ENCODE measurements at places on chromosomes 1 and 21. TPM values are rescaled to one million over a fixed set of nuclear protein-coding genes. Genes with fewer than 3 reads are reported as not detected.

GRCh38 chr1:214281720-214282629, 1.0 kb downstream of the SMYD2 start:
- H3K36me3 ChIP-seq = no peaks in the 10 kb centered on the region
- H3K27me3 ChIP-seq = no peaks in the 10 kb centered on the region
- peaks cover 11% of the 10 kb centered on the region for H3K4me1 ChIP-seq
- peak overlapping the region; percentile 79 for H3K4me3 ChIP-seq
- peak; percentile 54 for DNase-seq

Gene NEGR1
- total RNA-seq = 7.4 TPM

- no peak overlapping the region for H3K27ac ChIP-seq
- no peak overlapping the region for H3K4me3 ChIP-seq
- no peaks in the 10 kb centered on the region for H3K27me3 ChIP-seq
- DNase-seq = no peak
- H3K36me3 ChIP-seq = peaks cover 7% of the 10 kb centered on the region
Measured at GRCh38 chr1:214331827-214332423, 51.0 kb downstream of the SMYD2 start.

Gene PARS2
- 4.8 TPM for total RNA-seq

DNA sequence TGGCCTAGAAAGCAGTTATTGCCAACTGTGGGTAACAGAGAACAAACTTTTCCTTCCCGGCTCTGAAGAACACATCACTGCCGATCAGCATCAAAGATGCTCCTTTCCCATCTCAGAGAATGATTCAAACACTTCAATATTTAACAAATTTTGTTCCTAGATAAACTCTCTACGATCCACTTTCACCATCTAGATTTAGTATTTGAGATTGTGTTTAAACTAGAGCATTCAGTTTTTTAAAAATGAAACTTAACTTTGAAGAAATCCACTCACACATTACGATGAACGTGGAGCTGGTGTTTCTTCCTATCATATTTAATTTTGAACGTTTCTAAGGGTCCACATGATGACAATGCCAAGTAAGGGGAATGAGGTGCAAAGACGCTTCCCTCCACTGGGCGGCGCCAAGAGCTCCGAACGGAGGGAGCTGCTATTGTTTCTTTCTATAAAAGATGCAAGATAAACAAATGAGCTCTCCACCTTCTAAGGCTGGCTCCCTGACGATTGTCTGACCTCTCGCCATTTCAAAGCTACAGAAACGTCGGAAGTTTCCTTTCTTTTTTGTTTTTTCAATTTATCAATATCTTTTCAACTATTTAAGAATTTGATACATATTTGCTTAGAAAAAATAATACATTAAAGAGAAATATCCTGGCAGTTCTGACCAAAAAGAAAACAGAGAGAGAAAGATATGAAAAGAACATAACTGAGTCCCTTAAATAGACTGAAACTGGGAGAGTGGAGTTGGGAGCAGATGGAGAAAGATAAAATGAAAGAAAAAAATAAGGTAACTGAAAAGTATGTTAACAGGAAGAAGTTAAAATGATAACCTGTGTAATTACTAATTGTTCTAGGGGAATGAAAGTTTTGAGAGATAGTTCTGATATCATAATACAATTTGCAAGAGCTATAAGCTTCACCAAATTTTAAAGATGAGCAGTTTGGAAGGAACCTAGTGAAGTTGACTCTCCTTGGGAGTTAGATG, 4.4 kb upstream of the BARHL2 start:
- H3K4me1 ChIP-seq = no peaks in the 10 kb centered on the region
- peak; percentile 8 for DNase-seq
- no peaks in the 10 kb centered on the region for H3K36me3 ChIP-seq
- no peak overlapping the region for H3K4me3 ChIP-seq
- no peak overlapping the region for H3K27ac ChIP-seq

GRCh38 chr1:203512517-203512847, 18.5 kb downstream of the OPTC start:
- H3K4me1 ChIP-seq = peaks cover 45% of the 10 kb centered on the region
- peak overlapping the region; percentile 98 for H3K27ac ChIP-seq
- H3K27me3 ChIP-seq = no peaks in the 10 kb centered on the region
- H3K4me3 ChIP-seq = no peak overlapping the region

GRCh38 chr1:184535191-184535970, 148.6 kb downstream of the C1orf21 start:
- no peak overlapping the region for H3K4me3 ChIP-seq
- peak; percentile 10 for DNase-seq
- no peaks in the 10 kb centered on the region for H3K27me3 ChIP-seq
- H3K27ac ChIP-seq = no peak overlapping the region
- no peaks in the 10 kb centered on the region for H3K36me3 ChIP-seq

DNA sequence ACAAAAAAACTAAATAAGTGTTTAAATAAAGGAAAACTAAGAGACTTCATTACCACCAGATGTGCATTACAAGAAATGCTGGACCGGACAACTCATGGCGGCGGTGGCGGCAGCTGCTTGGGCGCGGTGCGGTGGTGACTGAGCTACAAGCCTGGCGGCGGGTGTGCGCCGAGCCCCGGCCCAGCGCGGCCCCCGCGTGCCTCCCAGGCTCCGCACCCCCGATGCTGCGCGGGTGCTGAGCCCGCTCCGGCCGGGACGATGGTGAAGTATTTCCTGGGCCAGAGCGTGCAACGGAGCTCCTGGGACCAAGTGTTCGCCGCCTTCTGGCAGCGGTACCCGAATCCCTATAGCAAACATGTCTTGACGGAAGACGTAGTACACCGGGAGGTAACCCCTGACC, 52.2 kb upstream of the RCOR3 start:
- H3K36me3 ChIP-seq = no peaks in the 10 kb centered on the region
- no peak overlapping the region for H3K4me3 ChIP-seq
- no peak for DNase-seq
- no peaks in the 10 kb centered on the region for H3K27me3 ChIP-seq
- no peak overlapping the region for H3K27ac ChIP-seq
- no peaks in the 10 kb centered on the region for H3K4me1 ChIP-seq

GRCh38 chr1:102262994-102263393, 266.3 kb upstream of the OLFM3 start:
- H3K36me3 ChIP-seq = no peaks in the 10 kb centered on the region
- no peak overlapping the region for H3K4me3 ChIP-seq
- no peaks in the 10 kb centered on the region for H3K4me1 ChIP-seq
- H3K27ac ChIP-seq = no peak overlapping the region

- H3K4me1 ChIP-seq = no peaks in the 10 kb centered on the region
- peak; percentile 11 for DNase-seq
- H3K36me3 ChIP-seq = peaks cover 3% of the 10 kb centered on the region
Measured at GRCh38 chr1:17661546-17662157, 93.5 kb upstream of the ACTL8 start.

DNA sequence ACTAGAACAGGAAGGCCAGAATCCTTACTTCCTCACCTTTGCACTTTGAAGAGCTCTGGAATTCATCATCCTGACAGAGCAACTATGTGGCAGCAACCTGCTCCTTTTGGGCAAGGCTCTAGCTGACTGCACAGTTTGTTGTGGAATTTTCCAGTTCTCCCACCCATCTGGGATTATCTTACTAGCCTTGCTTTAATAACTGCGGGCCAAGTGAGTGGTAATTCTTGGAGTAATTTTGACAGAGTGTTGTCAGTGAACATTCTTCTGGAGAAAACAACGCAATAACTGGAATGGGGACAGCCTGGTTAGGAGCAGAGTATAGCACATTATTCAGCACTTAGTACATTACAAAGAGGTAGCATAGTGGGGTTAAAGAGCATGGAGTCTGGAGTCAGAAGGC, 75.3 kb downstream of the NTMT2 start:
- no peak for DNase-seq
- H3K36me3 ChIP-seq = no peaks in the 10 kb centered on the region
- no peaks in the 10 kb centered on the region for H3K27me3 ChIP-seq
- no peak overlapping the region for H3K27ac ChIP-seq
- no peaks in the 10 kb centered on the region for H3K4me1 ChIP-seq
- H3K4me3 ChIP-seq = no peak overlapping the region

DNA sequence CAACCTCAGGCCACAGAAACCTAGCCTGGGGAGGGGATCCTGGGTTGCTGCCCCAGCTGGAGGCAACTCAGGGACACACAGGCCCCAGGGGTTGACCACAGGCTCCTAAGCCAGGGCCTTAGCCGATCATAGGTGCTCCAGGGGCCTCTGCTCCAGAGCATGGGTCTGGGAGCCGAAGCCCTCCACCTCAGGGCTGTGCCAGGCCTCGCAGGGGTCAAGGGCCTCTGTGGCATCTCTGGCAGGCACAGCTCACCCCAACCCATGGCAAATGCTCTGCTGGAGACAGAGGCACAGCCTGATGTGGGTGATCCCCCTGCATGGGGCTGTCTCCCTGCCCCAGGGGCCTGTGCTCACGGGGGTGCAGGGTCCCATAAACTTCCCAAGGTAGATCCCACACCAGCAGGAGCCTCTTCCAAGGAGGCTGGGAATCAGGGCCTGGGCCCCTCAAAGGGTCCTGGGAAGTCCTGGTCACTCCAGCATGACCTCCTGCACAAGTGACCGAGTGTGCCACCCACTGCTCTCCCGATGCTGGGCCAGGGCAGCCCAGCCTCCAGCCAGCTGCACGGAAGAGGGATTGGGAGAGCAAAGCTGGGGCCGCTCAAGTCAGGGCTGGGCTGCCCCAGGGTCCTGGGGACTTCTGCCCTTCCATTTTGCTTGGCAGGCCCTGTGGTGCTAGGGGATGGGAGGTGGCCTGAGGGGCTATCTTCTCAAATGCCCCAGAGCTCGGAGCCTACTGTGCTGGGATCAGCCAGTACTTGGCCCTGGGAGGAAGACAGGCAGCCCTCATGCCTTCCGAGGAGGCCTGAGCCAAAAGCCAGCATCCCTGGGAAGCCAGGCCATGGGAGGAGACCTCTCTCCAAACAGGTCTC, 22.2 kb upstream of the PRSS38 start:
- peak overlapping the region; percentile 13 for H3K27ac ChIP-seq
- H3K4me1 ChIP-seq = peaks cover 26% of the 10 kb centered on the region
- H3K36me3 ChIP-seq = no peaks in the 10 kb centered on the region
- DNase-seq = no peak
- H3K4me3 ChIP-seq = no peak overlapping the region
- peaks cover 2% of the 10 kb centered on the region for H3K27me3 ChIP-seq

Gene KIF2C
- 3.2 TPM for total RNA-seq

Gene CYYR1
- 4.7 TPM for total RNA-seq

Measured in astrocyte (in vitro differentiated cells and primary cell).